ENCODE measurements at places on chromosomes 5 and 9. TPM values are rescaled to one million over a fixed set of nuclear protein-coding genes. Genes with fewer than 3 reads are reported as not detected.
A peak's percentile ranks its signal among the peaks of the same experiment; 100 is the strongest.

NOXA1 gene
- 7.4 TPM for total RNA-seq

ARL10 gene
- total RNA-seq, result 29.2 TPM

CD180 gene
- 2.0 TPM for total RNA-seq

DNA sequence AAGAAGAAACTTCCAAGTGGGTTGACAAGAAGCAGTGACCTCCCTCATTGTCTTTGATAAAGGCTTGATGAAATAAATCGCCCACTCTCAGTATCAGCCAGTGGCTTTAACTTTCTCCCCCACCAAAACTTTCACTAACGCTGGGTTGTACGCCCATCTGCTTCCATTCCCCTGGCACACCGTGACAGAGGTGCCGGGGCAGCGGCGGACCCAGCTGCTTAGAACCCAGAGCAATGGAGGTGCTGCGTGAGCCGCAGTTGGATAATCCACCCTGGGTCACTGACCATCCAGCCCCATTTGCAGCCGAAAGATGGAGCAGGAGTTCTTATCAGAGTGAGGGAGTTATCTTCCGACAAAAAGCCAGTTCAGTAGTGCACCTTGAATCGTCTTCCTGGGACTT lies 270.7 kb downstream of the ARHGEF28 start:
- no peak for DNase-seq

GRCh38 chr5:112226215-112226614 lies 192.9 kb downstream of the EPB41L4A start:
- DNase-seq, result no peak

MLANA gene
- total RNA-seq, result not detected

DNA sequence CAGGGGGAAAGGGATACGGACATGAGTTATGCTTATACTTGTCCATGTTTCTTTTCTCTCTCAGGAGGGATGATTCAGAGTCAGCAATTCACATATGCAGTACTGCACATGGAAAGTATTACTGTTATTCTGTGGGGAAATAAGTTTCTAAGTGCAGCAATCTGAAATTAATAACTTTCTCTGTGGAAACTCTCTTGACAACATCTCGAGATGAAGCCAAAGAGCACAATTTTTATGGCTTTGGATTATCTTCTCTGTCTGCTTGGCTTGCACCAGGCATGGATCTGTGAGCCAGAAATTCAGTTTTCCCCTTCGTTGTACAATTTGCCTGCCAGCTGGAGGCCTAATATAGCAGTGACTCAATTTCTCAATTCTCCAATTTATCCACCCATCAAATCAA lies 2.5 kb upstream of the NDFIP1 start:
- no peak for DNase-seq

- no peak for DNase-seq
These were observed 1.5 kb downstream of the SPAAR start for GRCh38 chr9:35910613-35911359.

GRCh38 chr5:35302544-35302943 lies 72.3 kb upstream of the PRLR start:
- no peak for DNase-seq

DNA sequence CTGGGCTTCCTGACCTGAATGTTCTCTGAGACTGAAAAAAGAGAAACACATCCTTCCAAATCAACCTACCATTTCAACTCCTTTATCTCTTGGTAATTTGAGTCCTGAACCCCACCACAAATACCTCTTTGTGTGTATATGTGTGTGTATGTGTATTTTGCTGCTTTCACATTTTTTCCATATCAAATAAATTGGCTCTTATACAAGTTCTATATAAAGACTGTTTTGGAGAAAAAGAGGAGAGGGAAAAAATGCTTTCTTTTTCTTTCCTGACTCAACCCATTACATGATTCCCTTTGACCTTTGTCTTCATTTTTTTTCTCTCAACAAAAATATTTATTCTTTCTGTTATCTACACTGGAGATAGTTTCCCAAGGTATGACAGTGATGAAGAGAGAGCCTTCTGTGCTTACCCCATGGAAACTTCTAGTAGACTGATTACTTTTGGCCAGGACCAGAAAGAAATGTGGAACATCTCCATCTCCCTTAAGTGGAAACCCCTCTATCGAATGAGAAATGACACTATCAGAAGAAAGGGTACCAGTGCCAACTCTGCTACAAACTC lies 85.3 kb downstream of the PAPPA start:
- DNase-seq, result no peak

- no peak for DNase-seq
These were observed 32.2 kb downstream of the SPOCK1 start for GRCh38 chr5:137466889-137467288.

DNA sequence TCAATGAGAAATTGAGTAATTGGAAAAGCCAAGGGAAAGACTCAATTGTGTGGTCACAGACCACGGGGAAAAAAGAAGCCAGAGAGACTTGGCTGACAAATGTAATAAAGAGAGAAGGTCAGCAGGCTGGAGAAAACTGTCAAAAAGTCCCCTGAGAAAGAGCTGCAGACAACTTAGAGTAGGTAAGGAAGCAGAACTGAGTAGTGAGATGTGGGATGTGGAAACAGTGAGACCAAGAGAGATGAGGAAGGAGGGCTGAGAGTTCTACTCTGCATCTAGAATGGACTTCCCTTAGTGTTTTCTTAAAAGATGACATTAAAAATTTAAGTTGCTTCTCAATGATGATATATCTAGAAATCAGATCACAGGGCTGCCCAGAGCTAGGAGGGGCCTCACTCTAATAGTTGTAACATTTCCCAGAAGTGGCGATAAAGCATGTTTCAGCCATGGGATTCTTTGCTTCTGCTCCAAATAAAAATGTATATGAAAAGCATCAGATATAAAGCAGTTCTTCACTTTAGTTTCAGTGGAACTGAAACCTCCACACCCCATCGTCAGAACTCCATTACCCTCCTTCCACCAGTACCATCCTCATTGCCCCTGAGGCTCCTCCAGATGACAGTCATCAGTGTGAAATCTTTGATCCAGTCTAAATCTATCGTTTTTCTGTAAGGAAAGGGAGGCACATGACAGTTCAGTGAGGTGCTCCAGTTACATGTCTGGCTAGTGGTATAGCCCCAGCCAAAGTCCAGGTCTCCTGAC lies 80.6 kb downstream of the SPEF2 start:
- no peak for DNase-seq

DNA sequence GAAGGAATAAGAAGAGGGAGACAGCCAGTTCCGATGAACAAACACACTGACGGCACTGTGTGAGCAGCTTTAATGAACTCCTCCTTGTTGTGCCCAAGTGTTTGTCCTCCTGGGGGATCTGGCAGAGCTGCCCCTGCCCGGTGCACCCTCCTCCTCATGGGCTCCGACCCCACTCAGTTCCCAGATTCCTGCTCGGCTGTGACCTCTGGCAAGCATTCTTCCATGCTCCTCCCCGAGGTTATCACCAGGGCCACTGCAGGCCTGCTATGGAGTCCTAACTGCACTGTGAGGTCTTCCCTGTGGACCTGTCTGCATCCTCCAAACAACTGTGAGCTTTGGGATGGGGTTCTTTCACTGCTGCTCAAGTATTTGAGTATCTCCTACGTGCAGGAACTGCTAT lies 142.2 kb downstream of the DCP2 start:
- DNase-seq, result no peak

IL11RA gene
- 31.3 TPM for total RNA-seq

DNA sequence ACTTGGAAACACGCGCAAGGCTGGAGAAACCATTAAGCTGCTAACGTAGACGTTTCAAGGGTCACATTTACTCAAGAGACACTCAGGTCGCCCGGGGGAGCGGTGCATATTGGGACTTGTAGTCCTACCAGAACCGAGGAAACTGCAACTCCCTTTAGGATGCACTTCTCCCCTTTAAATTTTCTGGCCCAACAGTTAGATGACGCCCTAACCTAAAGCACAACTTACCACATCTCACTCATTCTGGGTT lies 384 bp upstream of the DMXL1 start:
- no peak for DNase-seq

- no peak for DNase-seq
These were observed 26.9 kb downstream of the DAP start for GRCh38 chr5:10734037-10734709.

DNA sequence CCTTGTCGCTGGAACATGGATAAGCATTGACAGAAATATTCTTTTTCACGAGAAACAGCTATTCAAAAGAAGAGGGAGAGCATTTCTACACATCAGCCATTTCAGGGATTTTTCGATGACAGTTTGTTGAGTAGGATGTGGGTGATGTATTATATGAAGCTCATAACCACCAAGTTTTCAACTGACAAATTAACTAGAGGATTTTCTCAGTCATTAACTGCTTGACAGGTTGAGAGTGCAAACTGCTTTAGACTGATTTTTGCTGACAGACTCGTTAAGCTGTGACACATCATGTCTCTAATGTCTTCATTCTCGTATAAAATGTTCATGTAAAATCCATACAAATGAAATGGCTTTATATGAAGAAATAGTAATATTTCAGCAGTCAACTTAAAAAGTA lies 354.2 kb upstream of the KCNN2 start:
- DNase-seq, result no peak

GRCh38 chr5:152676196-152676595 lies 271.1 kb upstream of the NMUR2 start:
- no peak for DNase-seq

- no peak for DNase-seq
These were observed 390.8 kb downstream of the NNT start for GRCh38 chr5:43993634-43994351.

DNA sequence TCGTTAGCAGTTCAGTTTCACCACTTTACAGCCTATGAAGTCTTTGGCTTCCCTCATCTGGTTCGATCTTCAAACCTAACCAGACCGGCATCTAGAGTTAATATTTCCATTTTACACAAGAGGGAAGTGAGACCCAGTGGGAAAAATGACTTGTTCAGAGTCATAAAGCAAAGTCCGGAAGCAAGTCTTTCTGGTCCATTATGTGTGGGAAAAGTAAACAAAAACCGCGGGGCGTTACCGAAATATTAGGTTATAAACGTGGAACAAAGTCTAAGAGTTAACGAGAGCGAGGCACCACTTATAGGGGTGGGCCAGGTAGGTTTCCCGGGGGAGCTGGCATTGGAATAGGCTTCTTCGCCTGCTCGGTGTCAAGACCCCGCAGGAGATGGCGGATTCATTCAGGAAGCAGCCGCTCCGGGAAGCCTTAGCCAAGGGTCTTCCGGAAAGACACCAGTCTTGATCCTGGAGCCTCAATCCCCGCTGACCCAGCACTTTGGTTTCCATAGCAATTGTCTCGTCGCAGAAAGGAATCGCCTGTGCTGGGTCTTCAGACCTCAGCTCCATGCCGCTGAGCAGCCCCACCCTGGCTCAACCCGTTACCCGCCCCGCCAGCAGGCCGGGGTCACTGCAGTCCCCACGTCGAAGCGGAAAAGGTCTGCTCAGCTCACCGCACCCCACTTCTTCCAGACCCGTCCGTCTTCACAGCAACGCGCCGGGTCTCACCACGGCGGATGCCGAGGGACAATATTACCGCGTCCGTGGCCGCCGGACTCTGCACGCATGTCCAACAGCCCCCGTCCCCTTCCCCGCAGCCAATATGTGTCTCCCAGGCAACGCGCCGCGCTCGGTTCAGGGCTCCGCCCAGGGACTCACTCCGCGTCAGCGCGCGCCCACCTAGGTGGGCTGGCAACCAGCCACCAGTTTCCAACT lies at the start of gene C5orf52:
TSS of gene C5orf52 (plus strand) at position 872 of the 930 bp plus-strand sequence. CDS start 82 bp downstream, outside the sequence.
- DNase-seq, result peak; percentile 66

PCDHB12 gene
- total RNA-seq, result 6.6 TPM

DNM1 gene
- total RNA-seq, result 52.7 TPM

DNA sequence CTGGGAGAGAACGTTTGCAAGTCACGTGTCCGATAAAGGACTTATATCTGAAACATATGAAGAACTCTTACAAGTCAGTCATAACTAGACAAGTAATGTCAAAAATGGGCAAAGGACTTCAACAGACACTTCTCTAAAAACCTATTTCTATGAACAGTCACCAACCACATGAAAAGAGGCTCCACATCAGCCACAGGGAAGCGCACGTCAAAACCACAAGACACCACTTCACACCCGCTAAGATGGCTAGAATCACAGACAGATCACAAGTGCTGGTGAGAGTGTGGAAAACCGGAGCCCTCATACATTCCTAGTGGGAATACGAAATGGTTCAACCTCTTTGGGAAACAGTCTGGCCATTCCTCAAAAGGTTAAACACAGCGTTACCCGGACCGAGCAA lies 11.5 kb upstream of the CARD9 start:
- no peak for DNase-seq

PCDHA8 gene
- 0.40 TPM for total RNA-seq

RAD50 gene
- 31.5 TPM for total RNA-seq

DNA sequence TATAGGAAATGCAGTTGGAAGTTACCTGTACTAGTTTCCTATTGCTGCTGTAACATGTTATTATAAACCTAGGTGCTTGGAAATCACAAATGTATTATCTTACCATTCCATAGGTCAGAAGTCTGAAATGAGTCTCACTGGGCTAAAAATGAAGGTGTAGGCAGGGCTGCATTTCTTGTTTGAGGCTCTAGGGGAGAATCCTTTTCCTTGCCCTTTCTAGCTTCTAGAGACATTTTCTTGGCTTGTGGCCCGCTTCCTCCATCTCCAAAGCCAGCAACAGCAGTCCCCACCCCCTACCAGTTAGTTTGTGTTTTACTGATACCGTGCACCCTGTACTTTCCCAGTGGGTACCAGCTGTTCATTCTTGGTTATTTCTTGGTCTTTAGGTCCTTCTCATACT lies 153.3 kb downstream of the SLF1 start:
- no peak for DNase-seq

IFT74 gene
- 22.6 TPM for total RNA-seq

GRCh38 chr5:16784843-16785791 lies 151.0 kb downstream of the MYO10 start:
- DNase-seq, result no peak

DNA sequence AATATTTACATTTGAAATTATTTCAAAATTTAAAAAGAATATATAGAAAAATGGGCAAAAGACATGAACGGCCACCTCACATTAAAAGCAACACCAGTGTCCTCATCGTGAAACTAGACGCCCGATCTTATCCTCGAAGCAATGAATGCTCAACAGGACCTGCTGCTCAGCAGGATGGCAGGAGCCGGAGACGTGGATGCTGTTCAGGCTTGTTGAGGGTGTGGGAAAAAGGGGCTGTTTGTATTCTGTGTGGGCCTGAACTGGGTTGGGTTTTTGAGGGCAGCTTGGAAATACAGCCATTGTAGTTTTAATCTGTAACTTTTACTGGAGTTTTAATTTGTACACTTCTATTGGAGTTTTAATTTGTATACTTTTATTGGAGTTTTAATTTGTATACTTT lies 20.3 kb downstream of the EXOC3 start:
- DNase-seq, result no peak

DNA sequence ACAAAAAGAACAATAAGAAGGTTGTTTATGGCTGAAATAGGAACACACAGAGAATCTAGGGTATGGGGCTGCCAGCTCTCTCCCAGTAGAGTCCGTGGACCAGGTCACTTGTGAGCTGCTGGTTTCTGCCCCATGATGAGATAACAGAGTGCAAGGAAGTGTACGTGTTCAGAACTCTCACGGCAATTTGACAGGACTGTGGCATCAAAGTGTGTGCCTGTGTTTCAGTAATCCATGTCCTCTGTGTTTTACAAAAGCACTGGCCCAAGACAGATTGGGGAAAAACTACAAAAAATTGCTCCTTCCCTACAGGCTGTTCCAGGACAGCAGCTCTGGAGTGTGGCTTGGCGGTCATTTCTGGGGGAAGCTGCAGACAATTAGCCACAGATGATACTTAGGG lies 184.6 kb downstream of the AUH start:
- DNase-seq, result peak; percentile 9

GRCh38 chr5:104412649-104413240 lies 850.2 kb upstream of the NUDT12 start:
- no peak for DNase-seq
